ENCODE measurements at places on chromosomes 6 and 20. TPM values are rescaled to one million over a fixed set of nuclear protein-coding genes. Genes with fewer than 3 reads are reported as not detected.

Gene IP6K3
- 0.65 TPM for total RNA-seq

- DNase-seq, result no peak
Observed at GRCh38 chr6:140209775-140210174, 835.3 kb upstream of the CITED2 start.

DNA sequence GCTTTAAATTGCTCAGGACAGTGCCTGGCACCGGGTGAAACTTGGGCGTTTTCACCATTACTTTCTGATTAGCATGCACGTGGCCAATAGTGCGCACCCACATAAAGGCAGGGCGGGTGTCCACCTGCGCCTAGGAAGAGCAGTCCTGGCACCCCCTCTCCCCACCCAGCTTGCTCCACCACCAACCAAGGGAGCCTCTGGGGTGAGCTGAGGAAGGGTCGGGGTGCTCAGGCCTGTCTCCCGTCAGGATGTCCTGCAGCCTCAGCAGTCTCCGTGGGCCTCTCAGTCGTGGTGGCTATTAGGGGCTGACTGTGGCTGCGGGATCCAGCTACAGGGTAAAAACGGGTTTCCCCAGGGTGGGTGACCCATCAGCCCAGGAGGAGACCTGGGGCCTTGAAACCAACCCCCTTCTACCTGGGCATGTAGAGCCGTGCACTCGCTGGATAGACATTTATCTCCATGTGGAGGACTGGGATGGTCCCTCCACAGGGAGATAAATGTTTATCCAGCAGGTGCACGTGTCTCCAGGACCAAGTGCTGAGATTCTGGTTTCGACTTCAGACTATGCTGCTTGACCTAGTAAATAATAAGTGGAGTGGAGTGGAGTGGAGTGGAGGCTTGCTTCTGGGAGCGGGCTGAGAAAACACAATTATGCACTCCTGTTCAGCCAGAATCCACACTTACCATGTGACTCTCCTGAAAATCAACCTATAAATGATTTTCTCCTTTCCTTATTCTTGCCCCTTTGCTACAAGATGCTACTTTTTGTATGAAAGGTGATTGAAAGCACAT lies 91.1 kb downstream of the ZDHHC14 start:
- no peak for DNase-seq

DNA sequence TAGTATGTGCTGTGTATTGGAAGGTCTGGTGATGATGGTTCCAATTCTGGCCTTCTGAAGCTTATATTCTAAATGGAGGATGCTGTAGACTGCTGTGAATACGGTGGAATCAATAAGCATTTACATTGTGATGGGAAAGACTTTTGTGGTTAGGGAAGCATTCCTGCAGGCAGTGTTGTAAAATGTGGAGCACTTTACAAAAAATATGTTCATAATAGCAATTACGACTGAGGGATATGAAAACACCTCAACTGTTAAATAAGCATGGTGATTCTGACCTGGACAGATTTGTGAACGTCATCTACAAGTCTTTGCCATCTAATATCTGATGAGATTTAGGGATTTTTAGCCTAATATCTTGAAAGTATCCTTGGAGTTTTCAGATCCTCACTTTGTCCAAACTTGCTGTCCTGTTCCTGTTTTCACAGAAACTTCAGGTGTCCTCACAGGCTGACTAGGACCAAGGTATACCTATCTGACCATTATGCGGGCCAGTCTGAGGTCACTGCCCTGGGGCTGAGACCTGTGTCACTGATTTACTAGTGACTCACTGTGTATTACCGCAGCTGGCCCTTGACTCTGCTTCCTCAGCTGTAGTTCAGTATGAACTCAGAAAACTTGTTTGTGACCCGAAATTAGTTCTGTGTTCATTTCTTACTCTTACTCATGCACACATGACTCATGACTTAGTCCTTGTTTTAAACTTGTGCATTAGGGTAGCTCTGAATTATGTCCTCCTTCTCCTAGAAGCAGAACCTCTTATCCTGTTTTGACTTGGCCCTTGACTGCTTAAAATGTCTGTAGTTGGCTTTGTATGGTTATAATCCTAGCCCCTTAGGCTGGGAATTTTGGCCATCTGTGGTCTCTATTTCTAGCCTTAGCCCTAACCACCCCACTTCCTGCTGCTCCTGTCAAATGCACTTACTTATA lies 343.0 kb downstream of the CDKAL1 start:
- peak; percentile 99 for DNase-seq

DNA sequence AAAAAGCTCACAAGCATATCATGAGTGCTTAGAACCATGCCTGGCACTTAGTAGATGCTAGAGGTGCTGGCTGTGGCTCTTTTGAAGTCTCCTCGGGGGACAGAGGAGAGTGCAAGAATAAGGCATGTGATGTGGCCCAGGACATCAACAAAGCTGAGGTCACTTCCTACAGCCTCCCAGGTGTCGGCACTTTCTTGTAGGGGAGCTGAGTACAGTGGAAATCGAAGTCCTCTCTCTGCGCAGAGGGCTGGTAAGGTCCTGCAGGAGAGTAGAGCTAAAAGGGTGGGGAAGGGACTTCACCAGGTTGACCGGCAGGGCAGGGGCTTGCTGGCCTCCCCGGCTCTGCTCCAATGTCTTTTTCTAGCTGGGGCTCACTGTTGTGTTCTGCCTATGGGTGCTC lies 11.2 kb downstream of the SLC13A3 start:
- no peak for DNase-seq

- peak; percentile 86 for DNase-seq
Observed at GRCh38 chr6:35810971-35811698, 6.0 kb downstream of the LHFPL5 start.

DNA sequence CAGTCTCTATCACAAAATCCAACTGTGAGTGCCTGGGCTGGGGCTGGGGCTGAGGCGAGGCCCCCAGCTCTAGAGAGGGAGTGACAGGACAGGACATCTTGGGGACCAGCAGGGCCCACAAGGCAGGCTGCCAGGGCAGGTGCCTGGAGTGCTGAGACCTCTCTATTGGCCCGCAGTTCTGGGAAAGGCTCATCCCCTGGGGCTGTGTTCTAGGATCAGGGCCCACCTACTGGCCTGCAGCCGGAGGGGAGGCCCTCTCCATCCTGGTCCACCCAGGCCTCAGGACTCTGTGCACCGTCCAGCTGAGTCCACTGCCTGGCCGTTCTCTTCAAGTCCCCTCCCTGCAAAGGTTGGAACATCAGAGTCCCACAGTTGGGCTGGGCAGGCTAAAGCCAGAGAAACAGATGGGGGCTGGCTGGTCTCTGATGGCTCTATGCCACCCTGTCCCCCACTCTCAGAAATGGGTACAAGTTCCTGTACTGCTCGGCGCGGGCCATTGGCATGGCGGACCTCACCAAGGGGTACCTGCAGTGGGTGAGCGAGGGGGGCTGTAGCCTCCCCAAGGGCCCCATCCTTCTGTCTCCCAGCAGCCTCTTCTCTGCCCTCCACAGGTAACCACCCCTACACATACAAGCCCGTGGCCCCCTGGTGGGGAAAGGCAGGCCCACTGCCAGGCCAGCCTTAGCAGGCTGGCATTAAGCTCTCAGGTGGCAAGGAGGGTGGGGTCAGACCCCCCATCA lies 9.0 kb downstream of the EMILIN3 start:
- DNase-seq, result no peak
